ENCODE measurements at places on chromosomes 6 and 20.
A peak's percentile ranks its signal among the peaks of the same experiment; 100 is the strongest.

- no peak for DNase-seq
These were observed 113.9 kb downstream of the WDR27 start for GRCh38 chr6:169587975-169588374.

- DNase-seq, result no peak
These were observed 130.1 kb downstream of the RNASET2 start for GRCh38 chr6:166826264-166826663.

DNA sequence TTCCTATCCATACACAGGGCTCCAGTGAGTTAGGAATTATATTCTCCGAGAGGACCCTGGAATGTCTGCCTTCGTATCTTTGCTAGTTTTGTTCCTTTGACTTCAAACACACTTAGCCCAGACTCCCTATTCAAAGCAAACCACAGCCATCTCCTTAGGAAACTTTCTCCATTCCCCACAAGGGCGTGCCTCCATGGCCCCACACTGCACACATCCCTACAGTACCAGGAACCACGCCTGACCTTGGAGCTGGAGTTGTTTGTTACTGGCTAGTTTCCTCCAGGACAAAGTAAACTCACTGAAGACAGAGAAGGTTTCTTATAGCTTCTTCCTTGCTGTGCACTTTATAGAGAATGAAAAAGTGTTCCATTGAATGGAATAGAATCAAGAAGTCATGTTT, 412.8 kb upstream of the AGPAT4 start:
- no peak for DNase-seq

DNA sequence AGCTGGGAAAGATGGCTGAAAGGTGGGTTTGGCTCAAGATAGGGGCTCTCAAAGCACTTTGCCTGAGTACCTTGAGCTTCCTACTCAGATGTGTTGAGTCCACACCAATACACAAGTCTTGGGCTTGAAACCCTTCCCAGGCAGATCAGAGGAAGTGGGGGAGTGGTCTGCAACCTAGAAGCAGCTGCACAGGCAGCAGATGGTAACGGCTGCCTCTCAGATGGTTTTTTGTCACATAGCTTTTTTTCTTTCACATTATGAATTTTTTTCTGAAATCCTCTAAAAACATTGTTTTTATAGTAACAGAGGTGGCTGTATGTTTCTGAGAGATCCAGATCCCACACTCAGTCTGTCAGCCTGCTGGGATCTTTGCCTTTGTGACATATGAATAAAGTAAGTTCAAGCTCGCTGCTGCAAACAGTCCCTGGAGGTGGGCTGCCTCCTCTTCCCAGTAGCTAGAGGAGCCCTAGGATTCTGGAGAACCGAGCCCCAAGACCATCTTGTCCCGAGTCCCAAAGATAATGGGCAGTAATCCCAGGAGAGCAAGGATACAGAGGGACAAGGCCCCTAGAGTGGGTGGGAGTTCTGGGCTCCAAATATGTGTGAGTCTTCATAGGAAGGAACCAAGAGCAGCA, 97.1 kb upstream of the TOP1 start:
- DNase-seq, result peak; percentile 55

DNA sequence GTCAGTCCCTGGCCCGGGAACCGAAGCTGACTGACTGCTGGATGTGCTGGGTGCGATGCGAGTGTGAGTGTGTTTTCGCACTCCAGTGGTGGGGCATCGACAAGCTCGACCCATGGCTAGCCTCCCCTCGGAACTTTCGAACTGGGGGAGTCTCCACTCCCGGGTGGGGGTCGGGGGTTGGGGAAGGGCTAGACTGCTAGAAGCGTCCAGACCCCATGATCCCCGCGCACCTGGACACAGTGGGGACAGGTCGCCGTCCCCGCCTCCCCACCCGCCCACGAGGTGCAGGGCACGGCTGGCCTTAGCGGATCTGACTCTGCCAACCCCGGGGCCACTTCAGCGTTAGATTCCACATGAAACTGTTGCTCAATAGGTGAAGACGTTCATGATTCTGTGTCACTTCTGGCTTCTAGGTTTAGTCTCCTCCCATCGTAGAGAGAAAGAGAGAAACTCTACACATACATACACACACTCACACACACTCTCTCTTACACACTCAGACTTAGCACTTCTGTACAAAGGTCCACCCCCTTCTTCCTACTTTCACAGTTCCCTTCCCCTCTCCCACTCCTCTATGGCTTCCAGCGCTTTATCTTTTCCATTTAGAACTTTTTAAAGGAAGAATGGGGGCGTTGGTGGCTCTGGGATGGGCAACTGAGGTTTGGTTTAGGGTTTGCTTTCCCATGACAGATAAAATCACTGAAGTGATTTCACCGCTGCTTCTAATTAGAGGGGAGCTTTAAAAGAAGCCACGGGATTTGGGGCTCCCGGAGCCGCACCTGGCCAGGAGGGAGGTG, 5.1 kb upstream of the TFAP2A start:
- no peak for DNase-seq

All from hematopoietic multipotent progenitor cell treated with erythropoietin and hydrocortisone succinate and interleukin-3 and kit ligand, for 4 days (in vitro differentiated cells).